ENCODE measurements at places on chromosomes 7 and 10.

DNA sequence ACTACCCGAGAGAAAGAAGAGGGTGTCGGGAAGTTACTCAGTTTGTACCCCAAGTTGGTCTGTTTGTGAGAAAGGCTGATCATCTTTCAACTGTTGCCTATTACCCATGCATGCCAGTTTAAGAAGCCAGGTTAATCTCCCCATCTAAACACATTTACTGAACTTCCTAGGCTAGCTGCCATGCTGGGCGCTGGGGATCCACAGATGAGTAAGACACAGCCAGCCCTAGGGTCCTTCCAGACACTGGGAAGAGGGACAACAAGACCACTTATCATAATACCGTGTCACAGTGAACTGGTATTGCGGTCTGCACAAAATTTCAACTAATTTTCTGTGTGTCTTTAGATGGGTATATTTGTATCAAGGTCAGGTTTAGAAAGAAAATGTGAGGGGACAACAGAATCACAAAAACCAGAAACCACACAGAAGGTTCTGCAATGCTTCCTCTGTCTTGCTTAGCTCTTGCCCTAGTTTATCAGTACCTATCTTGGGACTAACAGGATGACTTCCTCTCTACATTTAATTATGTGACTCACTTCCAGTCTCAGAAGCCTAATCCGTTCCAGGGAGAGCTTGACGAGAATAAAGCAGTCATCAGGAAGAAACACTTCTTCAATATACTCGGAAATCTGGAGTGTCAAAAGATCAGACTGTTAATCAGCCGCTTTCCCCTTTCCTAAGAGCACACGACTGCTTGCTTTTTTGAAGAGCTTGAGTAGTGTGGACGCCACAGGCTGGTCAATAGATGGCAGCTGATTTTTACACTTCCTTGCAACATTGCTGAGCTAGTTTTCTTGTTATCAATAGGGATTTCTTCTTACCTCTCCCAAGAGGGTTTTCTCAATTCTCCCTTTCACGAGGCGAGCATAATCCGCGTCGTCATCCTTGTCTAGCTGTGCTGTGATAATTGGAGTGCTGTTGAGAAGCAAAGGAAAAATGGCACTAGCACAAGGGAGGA is 45.7 kb downstream of the POLR3A start:
- peak; percentile 7 for DNase-seq

DNA sequence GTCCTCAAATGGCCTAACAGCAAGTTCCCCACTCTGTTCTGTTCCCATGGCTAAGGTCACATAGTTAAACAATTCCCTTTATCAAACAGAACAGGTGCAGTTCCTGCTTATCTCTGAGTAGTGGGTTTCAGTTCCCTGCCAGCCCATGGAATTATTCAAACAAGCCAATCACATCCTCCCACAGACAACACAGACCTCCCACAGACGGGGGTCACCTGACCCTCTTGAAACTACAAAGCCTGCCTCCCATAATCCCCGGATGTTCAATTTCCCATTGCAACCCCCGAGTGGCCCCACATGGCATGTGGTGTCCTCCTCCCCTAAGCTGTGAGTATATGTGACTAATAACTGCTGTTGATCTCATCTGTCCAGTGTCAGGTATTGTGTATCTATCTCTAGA is 64.1 kb downstream of the TMEM168 start:
- no peak for DNase-seq

GRCh38 chr7:17593819-17594419 is 295.5 kb downstream of the AHR start:
- no peak for DNase-seq

DNA sequence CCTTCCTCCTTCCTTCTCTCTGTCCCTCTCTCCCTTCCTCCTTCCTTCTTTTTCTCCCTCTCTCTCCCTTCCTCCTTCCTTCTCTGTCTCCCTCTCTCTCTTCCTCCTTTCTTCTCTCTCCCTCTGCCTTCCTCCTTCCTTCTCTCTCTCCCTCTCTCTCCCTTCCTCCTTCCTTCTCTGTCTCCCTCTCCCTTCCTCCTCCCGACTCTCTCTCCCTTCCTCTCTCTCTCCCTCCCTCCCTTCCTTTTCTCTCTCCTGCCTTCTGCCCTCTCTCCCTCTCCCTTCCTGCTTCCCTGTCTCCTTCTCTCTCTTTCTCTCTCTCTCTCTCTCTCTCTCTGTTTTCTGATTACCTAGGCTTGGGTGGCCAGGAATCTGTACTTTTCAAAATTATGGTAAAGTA is 16.6 kb upstream of the GFRA1 start:
- no peak for DNase-seq

DNA sequence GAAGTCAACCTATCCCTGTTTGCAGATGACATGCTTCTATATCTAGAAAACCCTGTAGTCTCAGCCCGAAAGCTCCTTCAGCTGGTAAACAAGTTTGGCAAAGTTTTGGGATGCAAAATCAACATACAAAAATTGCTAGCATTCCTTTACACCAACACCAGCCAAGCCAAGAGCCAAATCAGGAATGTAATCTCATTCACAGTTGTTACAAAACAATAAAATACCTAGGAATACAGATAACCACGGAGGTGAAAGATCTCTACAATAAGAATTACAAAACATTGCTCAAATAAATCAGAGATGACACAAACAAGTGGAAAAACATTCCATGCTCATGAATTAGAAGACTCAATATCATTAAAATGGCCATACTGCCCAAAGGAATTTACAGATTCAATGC is 50.4 kb upstream of the ZNF365 start:
- DNase-seq, result no peak

DNA sequence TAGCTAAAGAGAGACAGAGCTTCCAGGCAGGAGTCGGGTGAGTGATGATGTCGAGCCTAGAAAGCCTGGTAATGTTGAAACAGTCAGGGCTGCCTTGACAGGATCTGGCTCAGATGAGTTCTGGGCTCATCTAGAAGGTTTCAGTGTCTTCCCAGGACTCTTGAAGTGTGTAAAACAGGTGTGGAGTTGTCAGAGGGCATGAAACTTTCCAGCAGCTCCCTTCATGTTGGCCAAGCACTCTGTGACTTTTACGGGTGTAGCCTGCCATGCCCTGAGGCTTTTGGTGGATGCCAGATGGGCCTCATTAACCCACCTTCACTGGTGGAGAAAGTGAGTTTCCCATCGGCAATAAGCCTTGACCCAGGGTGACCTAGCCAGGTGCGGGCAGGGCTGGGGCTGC is 66.4 kb upstream of the PDCD4 start:
- DNase-seq, result peak; percentile 77

GRCh38 chr7:36278620-36279172 is 111.0 kb upstream of the ANLN start:
- peak; percentile 93 for DNase-seq

GRCh38 chr7:92446869-92447344 is 375 bp upstream of the GATAD1 start:
- peak; percentile 63 for DNase-seq

GRCh38 chr7:138247568-138248333 is 171.5 kb downstream of the AKR1D1 start:
- no peak for DNase-seq

- no peak for DNase-seq
Observed at GRCh38 chr7:68109299-68109698, 1112.7 kb downstream of the TYW1 start.

- no peak for DNase-seq
Observed at GRCh38 chr10:62610649-62611229, 193.8 kb upstream of the ADO start.

DNA sequence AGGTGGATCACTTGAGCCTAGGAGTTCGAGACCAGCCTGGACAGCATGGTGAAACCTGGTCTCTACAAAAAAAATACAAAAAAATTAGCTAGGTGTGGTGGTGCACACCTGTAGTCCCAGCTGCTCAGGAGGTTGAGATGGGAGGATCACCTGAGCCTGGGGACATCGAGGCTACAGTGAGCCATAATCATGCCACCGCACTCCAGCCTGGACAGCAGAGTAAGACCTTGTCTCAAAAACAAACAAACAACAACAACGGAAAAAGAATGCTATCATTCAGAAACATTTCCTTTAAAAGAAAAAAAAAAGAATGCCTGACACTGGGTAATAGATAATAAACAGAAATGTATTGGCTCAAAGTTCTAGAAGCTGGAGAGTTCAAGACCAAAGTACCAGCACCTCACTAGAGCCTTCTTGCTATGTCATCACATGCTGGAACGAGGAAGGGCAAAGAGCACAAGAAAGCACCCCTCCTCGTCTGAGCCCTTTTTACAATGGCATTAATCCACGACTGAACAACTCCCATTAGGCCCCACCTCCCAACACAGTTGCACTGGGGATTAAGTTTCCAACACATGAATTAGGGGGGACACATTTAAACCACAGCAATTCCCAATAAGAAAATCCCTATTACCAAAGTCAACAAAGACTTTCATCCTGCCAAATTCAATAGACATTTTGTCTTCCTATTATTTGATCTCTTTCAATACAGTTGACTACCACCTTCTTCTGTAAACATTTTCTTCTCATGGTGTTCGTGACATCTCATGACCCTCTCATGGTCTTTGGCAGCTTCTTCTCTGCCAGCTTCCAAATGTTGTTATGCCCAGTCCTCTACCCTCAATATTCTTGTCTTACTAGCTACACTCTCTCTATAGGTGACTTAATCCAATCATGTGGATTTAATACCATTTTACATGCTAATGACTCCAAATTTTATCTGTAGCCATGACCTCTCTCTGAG is 20.0 kb downstream of the AKR1D1 start:
- no peak for DNase-seq

DNA sequence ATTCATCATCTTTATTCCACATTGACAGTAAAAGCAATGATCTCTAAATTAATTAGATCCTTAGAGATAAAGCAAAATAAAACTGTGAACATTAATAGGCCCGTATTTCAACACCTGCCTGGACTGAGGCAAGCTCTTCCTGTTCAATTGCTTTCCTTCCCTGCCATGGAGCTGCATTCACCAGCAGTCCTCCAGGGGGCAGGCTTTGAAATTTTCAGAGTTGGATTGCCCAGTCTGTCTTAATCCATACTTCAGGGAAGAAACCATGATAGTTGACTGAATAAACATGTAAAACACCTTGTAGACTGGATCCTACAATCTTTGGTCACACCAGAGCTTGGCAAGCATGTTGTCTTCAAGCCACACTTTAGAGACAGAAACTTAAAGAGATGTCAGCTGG is 936.6 kb downstream of the NRG3 start:
- no peak for DNase-seq

- no peak for DNase-seq
Observed at GRCh38 chr7:79923953-79924352, 210.7 kb upstream of the GNAI1 start.

GRCh38 chr7:5211730-5212482 is 21.9 kb downstream of the WIPI2 start:
- peak; percentile 35 for DNase-seq

- no peak for DNase-seq
Observed at GRCh38 chr7:112021379-112022044, 184.7 kb downstream of the DOCK4 start.
